Fibroblast of skin of left quadriceps (primary cell): ENCODE measurements at places on chromosomes 2 and 18.

DNA sequence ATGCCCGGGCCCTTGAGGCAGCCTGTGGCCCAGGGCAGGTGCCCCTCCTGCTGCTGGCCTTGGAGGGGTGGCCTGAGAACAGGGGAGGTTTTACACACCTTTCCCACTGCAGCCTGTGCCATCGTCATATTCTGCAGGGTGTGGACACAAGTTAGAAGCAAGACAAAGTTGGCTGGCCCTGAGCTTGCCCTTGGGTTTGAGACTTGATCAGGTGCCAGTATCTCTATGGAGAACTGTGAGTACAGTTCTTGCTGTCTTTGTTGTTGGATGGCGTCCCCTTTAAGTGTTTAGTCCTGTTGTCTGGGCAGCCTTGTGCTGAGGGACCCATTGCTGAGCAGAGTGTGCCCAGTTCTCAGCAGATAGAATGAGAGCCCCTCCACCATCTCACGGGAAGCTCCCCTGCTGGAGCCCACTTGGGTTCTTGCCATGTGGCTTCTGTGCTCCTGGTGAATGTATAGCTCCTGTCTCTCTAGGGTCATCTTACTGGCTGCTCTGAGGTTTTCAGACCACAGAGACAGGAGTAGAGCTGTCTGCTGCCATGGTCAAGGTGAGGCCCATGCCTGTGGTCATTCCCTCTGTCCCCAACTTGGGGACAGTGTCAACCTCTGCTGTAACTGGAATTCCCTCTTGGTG, 115.9 kb downstream of the SH3RF3 start:
- DNase-seq = no peak

DNA sequence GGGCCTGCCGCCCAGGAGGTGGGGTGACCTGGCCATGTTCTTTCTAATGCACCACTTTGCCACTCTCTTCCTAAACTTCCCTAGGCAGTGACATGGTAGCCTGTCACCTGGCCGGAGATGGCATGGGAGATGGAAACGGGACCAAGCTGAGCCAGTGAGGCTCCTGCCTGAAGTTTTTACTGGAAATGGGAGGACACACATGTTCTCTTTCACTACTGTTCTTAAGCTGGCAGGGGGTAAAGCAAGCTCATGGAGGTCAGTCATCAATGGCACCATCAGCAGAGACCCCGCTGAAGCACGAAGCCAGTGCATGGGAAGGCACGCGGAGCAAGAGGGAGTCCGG, 50.7 kb downstream of the ATIC start:
- no peak for DNase-seq

- peak; percentile 84 for DNase-seq
Measured at GRCh38 chr2:150063432-150063889, 424.0 kb downstream of the RND3 start.

GRCh38 chr2:118982039-118982438, 40.0 kb downstream of the MARCO start:
- DNase-seq = no peak

DNA sequence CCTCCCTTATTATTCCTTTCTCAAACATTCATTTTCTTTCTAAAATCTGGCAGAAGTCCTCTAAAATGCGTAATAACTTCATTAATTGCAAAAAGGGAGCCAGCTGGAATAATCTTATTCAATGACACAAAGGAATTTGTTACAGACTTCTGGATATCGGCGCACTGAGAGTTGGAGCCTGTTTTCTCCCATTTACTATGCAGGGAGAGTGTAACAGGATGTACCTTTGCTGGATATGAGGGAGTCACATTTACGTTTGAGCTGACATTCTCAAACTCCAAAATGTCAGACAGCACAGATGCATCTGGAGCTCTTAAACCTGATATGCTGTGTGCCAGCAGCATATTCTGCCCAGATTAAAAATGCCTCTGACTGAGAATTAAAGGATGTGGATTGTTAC, 275.3 kb downstream of the TMX3 start:
- no peak for DNase-seq

DNA sequence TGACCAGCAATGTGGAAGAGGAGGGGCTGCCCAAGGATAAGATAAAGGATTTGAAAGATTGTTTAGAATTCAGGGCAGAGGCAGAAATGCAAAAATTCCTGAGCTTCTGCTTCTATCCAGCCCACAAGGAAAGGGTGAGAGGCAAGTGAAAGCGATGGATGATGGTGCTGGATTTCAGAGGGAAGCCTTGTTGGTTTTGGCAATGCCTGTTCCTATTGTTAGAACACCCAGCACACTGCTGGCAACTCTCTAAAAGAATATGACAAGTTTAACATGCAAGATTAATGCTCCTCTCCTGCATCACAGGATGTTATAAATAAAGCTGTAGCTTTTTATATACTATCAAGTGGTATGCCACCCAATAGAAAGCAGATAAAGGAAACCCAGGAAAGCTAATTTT, 92.6 kb downstream of the ZNF385B start:
- DNase-seq = no peak

DNA sequence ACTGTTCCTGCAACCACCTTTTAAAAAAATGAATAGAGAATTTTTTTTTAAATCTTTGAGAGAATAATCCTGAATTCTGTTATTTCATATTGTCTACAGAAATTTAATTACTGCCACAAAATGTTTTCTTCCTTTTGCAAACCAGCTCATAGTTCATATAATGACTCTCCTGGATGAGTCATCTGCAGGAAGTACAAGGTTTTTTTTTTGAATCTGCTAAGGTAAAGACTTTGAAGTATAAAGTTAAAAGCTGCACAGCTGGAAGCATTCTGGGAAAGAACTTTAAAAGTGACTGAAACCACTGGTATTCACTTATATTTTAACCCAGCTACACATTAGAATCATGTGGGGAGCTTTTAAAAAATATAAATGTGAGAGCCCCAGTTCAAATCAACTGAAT, 25.4 kb downstream of the SESTD1 start:
- no peak for DNase-seq

- DNase-seq = no peak
Measured at GRCh38 chr2:8307606-8308180, 374.2 kb upstream of the ID2 start.

DNA sequence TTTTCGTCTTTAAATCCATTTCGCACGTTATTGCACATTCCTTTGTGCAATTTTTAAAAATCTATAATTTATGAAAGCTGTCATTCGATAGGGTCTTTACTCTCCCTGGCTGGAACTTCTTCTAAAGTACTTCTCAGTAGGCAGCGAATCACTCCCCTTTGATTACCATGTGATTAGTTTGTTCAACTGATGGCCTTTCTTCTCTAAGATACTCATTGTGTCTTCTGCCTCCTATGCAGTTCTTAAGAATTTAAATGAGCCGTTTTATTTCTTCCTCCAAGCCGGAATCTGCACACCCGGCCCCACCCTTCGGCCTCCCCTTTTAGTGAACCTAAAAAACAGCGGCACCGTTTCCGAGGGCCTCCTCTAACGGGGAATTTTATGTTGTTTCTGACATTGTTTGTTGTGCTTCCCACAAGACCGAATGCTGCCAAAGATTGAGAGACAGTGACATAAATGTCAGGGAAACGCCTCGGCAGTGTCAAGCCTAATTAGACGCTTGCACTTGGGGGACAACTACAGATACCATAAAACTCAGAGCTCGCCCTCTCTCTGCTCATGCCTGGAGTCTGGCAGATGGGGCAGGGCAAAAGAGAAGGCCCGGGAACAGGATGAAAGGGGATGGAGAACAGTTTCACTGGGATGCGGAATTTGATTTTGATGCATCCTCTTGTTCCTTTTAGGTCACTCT, 255.3 kb downstream of the BCL11A start:
- DNase-seq = no peak

DNA sequence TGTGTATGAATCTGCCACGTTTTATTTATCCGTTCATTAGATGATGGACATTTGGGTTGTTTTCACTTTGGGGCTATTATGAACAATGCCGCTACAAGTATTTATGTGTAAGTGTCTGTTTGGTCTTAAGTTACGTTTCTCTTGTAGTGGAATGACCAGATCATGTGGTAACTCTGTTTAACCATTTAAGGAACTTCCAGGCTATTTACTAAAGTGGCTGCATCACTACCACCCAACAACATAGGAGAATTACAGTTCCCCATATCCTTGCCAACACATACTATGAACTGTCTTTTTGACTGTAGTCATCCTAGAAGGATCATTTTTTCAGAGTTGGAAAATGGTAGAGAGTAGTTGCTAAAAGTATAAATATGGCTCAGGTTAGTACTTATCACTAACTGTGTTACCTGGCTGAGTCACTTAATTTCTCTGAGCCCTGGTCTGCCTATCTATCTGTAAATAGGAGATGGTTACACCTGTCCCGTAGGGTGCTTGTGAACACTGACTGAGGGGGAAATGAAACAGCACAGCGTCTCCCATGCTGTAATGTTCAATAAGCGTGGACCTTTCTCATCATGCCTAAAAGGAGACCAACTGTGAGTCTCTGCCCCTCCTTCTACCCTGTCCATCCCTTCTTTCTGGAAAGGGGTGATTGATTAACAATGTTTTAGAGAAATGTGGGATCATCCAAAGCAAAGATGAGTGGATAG, 103.1 kb downstream of the SH3RF3 start:
- DNase-seq = no peak

DNA sequence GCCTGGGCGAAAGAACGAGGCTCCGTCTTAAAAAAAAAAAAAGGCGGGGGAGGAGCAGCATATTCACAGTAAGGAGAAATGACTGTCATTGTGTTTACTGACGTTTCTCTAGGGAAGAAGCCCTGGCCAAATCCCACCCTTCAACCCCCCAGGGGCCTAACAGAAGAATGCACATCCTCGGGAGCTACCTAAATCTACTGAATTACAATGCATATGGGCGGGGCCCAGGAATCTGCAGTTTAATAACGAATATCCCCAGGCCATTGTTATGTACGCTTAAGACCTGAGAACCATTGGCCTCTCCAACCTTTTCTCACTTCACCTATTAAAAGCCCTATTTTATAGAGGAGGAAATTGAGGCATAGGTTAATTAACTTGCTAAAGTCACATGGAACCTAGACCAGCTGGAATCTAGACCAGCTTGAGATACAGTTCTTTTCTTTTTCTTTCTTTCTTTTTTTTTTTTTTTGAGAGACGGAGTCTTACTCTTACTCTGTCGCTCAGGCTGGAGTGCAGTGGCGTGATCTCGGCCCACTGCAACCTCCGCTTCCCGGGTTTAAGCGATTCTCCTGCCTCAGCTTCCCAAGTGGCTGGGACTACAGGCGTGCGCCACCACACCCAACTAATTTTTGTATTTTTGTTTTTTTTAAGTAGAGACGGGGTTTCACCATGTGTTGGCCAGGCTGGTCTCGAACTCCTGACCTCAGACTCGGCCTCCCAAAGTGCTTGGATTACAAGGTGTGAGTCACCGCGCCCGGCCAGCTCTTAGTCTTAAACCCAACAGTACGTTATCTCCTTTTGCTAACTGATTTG, 708 bp upstream of the RIF1 start:
- no peak for DNase-seq

- DNase-seq = no peak
Measured at GRCh38 chr2:200860092-200860795, 4.2 kb downstream of the CLK1 start.

DNA sequence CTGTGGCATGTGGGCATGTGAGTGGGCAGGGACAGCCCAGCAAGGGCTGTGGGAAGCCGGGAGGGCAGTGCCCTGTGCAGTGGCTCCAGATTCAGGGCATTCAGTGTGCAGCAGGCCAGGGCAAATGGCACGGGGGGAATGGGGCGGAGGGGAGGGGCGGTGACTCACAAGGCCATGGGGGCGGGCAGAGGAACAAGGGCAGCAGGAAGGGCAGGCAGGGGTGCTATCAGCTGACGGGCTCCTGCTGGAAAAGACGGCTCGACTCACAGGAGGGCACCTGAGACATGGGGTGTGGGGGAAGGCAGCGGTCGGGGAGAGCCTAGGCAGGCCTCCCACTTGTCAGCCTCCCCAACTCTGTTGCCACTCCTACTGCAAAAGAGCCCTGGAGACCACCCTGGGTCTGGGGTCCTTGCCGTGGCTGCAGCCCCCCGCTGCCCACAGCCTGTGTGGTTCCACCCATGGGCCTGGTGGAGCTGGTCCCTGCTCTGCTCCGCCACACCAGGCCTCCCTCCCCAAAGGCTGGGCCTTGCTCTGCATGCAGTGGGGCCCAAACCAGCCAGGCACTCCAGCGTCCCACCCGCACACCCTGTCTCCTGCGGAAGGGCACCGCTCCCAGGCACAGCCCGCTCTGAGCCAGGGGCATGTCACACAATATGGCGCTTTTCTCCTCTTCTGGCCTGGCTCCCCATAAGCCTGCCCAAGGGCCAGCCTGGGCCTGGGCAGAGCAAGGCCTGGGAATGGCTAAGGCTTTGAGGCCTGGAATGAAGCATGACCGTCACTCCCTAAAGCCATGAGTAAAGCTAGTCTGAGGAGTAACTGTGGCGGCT, 25.9 kb downstream of the HS6ST1 start:
- DNase-seq = no peak

DNA sequence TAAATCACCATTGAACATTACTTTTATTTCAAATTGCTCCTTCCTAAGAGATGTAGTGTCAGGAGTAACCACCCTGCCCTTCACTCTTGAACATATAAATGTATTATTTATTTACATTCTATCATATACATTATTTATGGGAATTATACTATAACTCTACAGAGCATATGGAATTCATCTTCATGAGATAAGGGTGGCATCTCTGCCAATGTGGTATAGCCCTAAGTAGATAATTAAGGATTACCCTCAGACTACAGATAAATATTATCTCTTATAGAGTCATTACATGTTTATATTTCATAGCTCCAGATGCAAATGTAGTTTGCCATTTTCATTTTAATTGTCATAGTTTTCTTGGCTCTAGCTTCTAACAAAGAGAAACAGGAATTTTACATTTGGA, 17.3 kb downstream of the MEIS1 start:
- DNase-seq = no peak

- DNase-seq = no peak
Measured at GRCh38 chr2:50746526-50746925, 285.4 kb downstream of the NRXN1 start.

DNA sequence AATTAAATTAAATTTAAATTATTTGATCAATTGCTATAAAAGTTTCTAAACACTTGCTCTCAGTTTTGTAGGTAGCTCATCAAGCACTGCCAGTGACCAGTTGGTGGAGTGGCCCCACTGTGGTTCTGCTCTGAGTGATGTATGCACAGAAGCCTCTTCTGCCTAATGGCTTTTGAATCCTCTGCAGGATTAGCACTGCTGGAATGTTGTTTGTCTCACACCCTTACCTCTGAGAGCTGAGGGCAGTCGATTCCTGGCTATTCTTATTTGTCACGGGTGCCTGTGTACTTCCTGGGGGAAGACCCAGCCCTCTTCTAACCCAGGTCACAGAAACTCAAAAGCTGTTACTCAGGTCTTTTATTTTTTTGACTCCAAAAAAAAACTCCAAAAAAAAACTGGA, 9.5 kb downstream of the CAPN14 start:
- DNase-seq = no peak

- no peak for DNase-seq
Measured at GRCh38 chr2:2016651-2017311, 272.5 kb upstream of the PXDN start.

- no peak for DNase-seq
Measured at GRCh38 chr2:212107989-212108388, 430.6 kb downstream of the ERBB4 start.

GRCh38 chr18:75204732-75205513, 4.0 kb downstream of the PTGR3 start:
- no peak for DNase-seq

GRCh38 chr2:216006164-216006663, 7.1 kb downstream of the MREG start:
- no peak for DNase-seq
